ENCODE measurements at places on chromosomes 4 and X.

DNA sequence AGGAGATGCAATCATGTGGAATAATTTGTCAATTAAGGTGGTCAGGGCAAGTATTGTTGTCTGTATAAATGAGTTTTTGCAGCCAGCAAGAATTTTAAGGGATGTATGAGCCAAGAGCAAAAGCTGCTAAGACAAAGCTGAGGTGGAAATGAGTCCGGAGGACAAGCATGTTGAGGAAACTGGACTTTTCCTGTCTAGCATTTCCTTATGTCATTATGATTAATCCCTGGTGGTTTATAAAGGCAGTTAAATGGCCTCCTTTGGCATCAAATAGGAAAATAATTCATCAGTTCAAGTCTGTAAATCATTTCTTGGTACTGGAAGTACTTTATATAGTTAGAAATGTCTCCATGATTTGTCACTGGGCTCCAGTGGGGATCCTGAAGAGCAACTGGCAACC is 61.6 kb upstream of the TEX13A start:
- no peak for DNase-seq

DNA sequence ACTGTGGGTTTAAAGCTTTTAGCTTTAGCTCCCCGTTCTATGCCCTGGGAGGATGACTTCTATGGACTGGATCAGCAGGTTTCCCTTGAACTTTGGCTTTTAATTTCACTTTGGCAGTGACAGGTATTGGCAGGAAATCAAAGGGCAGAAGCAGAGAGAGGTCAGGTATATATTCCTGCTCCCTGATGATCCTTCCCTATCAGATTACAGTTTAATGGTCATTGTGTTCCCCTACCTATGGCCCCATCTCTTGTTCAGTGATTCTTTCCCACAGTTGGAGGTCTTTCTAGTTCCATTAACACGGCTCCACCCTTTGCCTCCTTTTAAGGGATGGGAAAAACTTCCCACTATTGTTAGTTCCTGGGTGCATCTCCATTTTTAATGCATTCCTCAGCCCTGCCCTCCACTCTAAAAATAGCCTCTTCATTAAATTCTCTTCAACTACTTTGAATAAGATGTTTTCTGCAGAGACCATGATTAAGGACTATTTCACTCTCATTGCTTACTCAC is 107.8 kb upstream of the TMEM47 start:
- no peak for DNase-seq

GRCh38 chr4:91330555-91331137 is 973.1 kb upstream of the GRID2 start:
- DNase-seq: no peak

- DNase-seq: no peak
Observed at GRCh38 chrX:134810211-134810610, 151.9 kb upstream of the PLAC1 start.

DNA sequence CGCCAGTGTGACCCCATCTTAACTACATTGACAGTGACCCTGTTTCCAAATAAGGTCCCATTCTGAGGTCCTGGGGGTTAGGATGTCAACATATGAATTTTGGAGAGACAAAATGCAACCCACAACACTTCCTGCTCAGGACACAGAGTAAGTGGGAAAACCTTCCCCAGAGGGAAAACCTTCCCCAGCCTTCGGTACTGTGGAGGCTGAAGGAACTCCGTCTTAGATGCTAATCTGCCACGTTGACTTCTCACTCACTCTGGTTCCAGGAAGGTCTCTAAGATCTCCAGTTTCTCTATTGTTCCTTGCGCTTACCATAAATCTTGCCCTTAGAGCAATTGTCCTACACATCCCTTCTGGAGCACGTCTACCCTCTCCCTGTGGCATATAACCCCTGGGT is 29.7 kb upstream of the HMX1 start:
- no peak for DNase-seq

DNA sequence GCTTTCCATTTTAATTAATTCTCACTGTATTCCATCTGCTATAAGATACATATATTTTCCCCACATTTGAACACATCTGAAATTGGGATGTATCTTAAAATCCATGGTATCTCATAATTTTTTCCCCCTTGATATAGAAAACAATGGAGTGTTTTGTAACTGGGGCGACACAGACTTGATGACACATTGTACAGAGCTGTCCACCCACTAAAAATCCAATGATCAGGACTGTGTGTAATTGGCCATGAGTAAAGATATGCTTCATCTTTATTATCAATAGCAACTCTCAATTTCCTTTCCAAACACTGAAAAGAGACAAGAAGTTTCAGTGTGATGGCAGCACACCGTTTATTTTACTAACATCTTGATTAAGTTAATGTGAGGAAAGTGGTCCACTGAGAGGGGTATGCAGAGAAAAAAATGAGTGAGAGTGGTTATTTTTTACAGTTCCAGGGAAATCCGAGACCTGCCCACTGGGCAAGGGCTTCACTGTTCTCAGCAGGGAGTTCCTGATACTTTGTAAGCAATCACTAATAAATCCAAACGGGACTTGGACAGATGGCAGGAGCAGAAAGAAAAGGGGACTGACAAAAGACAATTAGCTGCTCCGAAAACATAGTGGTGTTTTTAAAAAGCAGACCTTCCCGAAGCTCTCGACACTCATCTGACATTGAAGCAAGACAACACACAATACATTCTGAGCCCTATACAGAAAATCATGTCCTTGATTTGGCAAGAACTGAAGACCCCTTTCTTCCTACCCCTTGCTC is 149.4 kb downstream of the TSPAN5 start:
- DNase-seq: no peak

DNA sequence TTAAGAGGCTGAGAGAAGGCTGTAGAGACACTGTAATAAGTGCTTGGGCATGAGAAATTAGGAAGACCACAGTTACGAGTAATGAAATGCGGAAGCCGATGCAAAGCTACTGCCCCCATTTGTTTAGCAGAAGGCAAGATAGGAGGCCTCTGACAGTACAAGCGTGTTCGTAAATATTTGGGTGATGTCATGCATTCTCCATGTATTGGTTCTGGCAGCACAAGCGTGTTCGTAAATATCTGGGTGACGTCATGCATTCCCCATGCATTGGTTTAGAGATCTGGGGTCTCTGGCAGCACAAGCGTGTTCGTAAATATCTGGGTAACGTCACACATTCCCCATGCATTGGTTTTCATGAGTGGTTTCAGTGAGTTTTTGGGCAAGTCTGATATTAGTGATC is 661.5 kb upstream of the FRG1 start:
- DNase-seq: no peak

GRCh38 chrX:21745756-21746155 is 12.2 kb downstream of the SMPX start:
- DNase-seq: peak; percentile 2

DNA sequence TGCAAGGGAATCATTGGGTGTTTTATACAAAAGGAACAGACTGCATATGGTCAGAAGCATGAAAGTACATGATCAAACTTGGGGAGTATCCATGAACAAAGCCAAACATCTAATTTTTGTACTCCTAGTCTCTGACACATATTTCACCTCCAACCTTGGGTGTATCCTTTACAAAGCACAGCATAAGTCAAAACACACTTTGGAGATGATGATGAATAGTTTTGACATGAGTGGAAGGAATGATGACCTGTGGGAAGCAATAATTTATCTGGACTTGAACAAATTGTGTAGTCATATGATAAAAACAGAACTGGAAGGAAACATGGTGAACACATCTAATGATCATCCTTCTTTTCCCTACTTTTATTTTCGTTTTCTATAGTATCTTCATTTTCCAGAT is 108.7 kb upstream of the PLS3 start:
- DNase-seq: no peak

- no peak for DNase-seq
Observed at GRCh38 chrX:154840856-154841255, 6.4 kb upstream of the SMIM9 start.

- DNase-seq: no peak
Observed at GRCh38 chr4:152678841-152679240, 956 bp downstream of the TMEM154 start.

GRCh38 chr4:74692972-74693371 is 101.4 kb downstream of the BTC start:
- DNase-seq: no peak

- no peak for DNase-seq
Observed at GRCh38 chr4:71221510-71222466, 117.0 kb upstream of the SLC4A4 start.

GRCh38 chr4:140049849-140050637 is 103.9 kb downstream of the MAML3 start:
- no peak for DNase-seq

DNA sequence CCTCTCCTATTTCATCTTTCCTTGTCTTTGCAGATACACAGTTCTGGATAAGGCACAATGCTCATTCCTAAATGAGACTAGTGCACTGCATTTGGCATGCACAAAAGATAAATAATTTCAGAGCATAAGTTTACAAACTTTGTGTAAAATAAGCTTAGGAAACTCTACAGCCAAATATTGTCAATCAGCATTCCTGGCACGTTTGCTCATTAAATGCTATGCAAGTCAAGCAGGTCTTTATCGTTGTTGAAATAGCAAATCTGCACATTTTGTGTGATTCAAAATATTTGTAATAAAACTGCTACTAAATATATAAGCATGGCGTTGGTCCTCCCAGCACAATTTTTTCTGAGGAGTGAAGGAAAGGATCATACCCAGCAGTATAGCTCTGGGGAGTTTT is 322.1 kb upstream of the NOCT start:
- no peak for DNase-seq

DNA sequence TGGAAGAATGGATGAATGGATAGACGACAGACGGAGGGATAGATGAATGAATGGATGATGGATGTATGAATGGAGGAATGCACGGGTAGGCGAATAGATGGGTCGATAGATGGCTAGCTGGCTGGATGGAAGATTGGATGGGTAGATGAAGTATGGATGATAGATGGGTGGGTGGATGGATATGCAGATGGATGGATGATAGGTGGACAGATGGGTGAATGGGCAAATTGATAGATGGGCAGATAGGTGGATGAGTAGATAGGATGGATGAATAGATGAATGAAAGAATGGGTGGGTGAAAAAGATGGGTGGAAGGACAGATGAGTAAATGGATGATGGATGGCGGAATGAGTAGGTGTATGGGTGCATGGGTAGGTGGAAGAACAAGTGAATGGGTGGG is 57.3 kb downstream of the EVC2 start:
- DNase-seq: no peak

- no peak for DNase-seq
Observed at GRCh38 chr4:121989715-121990114, 37.9 kb upstream of the TRPC3 start.

- no peak for DNase-seq
Observed at GRCh38 chr4:77958897-77959296, 96.3 kb downstream of the MRPL1 start.

DNA sequence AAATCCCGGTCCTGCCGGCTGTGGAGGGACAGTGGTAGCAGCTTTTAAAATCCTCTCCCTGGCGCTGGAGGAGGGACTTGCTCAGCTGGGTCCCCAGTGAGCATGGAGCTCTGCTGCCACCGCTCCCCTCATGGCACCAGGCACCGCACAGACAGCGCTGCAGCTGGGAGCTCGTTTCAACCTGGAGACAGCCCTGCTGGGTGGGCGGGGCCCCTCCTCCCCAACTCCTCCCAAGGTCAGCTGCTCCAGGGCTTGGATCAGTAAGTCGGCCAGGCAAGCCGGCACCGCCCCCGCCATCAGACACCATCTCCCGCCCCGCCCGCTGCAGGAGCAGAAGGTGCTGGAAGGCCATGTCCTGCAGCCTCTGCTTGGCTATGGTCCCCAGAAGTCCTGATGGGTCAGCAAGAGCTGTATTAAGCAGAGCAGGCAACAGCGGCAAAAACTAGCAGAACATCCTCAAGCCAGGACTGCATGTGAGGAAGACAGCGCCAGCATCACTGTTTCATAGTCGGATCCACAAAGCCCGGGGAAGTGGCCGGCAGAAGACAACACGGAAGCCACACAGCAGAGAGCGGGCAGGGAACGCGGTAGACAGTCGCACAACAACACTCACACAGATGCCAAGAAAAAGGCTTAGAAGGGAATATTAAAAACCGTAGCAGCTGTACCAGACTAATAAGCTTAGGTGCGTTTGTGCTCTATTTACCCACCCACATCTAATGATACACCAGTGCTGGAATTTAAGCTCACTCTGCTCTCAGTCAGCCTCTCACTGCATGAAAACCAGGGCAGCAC is 16.2 kb downstream of the ZFYVE28 start:
- no peak for DNase-seq

DNA sequence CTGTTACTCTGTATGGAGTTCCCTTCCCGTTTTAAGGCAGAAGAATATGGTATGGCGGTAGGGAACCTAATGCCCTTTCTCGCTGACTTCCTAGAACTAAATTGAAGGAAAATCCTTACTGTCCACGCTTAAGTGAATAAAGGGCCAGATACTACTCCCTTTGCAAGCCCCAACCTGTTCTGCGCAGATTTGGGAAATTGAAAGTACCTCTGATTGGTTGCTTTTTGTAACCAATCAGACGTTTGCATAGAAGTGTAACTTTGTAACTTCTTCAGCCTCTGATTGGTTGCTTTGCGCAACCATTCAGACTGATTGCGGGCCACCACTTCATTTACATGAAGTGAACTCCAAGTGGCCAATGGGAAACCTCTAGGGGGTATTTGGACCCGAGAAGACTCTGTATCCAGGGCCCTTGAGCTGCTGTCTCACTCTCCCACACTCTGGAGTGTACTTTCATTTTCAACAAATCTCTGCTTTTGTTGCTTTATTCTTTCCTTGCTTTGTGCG is 1.2 kb upstream of the TMEM33 start:
- no peak for DNase-seq

GRCh38 chr4:71293705-71294104 is 45.1 kb upstream of the SLC4A4 start:
- DNase-seq: no peak

DNA sequence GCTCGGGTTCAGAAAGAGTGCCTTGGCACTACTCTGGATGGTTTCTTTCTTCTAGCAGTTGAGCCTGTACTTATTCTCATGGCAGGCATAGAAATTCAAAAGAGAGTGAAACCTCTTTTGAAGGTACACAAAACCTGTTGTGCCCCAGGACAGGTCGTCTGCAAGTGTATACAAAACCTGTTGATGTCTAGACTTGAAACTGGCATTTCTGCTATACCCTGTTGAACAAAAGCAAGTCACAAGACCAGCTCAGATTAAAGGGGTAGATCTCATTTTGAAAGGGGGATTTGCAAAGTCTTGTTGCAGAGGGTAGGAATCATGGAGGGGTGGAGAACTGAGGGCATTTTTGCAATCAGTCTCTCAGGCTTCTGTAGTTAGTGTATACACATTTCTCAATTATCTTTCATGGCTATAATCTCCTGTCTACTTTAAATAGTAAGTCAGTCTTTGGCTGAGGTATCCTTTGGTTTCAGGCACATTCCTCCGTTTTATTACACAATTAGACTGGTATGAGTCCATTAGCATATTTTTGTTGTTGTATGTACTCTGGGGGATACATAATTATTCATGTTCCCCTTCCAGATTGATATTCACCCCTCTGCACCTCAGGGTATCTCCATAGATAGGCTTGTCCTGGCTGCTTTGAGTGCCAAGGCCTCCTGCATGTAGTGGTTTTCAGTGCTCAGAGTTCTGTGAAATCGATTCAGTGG is 251.4 kb downstream of the DTHD1 start:
- DNase-seq: no peak

- DNase-seq: no peak
Observed at GRCh38 chr4:138925495-138925894, 90.1 kb upstream of the NOCT start.

- no peak for DNase-seq
Observed at GRCh38 chrX:13965531-13965930, 64.2 kb downstream of the GEMIN8 start.
